NCI-H2227 treated with DMSO at 0.1 percent for 48 hours (cell line): ENCODE measurements at places on chromosomes 2 and 18.

DNA sequence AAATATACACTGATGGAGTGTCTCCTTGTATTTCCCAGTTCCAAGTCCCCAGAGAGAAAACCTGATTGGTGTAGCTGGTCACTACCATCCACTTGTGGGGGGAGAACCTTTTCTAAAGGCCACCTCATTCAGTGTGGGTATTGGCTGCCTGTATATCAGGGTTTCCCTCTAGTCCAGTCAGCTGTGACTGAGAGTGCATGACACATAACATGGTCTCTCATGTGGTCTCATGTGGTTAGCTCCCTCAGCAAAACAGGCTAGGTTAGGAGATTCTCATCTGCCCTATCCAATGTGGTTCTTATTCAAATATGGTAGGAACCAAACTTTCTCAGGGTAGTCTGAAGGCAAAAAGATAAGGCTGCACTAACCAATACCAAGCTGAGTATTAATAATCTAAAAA is 4.1 kb upstream of the GORASP2 start:
- no peak for DNase-seq

- DNase-seq: no peak
These were observed 116.2 kb downstream of the ADCYAP1 start for GRCh38 chr18:1020731-1021344.

GRCh38 chr2:189698020-189698887 is 23.8 kb downstream of the ANKAR start:
- peak; percentile 69 for DNase-seq

DNA sequence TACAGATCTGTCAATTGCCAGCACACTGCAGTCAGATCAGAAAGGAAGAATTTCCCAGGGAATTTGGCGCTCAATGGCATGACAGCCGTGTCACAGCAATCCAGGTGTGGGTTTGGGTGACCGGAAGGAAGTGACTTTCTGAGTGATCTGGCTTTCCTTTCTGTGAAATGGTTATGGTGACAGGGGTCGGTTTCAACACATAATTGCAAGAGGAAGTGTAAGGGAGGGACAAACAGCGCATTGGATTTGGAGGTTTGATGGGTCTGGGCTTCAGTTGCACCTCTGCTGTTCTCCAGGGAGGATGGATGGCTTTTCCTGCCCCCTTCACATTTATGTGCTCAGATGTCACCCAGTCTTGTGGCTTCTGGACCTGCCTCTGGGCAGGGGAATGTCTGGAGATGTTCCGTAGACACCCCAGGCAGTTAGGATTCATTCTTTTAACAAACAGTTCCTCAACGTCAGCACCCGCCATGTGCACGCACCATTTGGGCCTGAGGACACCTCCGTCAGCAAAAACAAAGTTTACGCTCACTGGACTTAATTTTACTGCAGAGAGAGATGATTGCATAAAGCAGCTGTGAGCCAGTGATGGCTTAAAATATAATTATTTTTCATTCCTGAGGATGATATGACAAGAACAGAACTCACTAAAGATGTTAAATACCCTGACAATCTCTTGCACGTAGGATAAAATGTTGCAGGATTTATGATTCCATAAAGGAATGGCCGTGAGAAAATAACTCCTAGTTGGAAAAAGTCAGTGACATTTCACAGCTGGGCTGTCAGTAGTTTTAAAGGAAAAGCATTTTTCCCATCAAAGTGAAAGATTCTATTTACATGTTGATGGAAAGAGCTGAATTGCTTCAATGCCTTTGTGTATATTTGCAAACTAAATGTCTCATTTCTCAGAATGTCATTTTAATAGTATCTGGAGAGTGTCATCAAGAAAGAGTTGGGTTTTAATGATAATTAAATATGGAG is 36.9 kb downstream of the MBP start:
- DNase-seq: no peak

GRCh38 chr2:143422681-143423080 is 293.5 kb downstream of the ARHGAP15 start:
- DNase-seq: no peak

DNA sequence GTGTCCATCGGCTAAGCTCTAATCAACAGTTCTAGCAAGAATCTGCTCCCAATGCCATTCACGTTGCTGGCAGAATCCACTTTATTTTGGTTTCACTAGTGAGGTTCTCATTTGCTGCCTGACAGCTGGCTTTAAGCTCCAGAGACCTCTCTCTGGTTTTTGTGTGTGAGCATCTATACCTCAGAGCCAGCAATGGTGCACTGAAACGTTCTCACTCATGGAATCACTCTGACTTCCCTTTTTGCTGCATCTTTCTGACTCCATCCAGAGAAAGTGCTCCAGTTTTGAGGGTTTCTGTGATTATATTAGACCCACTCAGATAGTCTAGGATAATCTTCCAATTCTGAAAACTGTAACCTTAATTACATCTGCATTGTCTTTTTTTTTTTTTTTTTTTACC is 596.6 kb downstream of the RNF144A start:
- DNase-seq: no peak

DNA sequence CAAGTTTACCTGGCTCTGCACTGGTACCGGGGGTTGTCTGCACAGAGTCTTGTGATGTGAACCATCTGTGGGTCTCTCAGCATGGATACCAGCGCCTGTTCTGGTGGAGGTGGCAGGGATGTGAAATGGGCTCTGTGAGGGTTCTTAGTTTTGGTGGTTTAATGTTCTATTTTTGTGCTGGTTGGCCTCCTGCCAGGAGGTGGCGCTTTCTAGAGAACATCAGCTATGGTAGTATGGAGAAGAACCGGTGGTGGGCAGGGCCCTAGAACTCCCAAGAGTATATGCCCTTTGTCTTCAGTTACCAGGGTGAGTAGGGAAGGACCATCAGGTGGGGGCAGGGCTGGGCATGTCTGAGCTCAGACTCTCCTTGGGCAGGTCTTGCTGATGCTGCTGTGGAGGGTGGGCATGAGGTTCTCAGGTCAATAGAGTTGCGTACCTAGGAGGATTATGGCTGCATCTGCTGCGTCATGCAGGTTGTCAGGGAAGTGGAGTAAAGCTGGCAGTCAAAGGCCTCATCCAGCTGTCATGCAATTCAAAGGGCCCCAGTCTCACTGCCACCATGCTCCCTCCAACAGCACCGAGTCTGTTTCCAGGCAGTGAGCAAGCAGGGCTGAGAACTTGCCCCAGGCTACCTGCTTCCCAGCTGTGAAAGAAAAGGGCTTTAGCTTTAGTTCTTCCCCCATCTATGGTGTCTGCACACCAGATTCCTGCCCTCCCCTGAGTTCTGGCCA is 278.0 kb downstream of the METTL4 start:
- no peak for DNase-seq

- no peak for DNase-seq
These were observed 234.6 kb downstream of the TCF4 start for GRCh38 chr18:55353391-55353790.

DNA sequence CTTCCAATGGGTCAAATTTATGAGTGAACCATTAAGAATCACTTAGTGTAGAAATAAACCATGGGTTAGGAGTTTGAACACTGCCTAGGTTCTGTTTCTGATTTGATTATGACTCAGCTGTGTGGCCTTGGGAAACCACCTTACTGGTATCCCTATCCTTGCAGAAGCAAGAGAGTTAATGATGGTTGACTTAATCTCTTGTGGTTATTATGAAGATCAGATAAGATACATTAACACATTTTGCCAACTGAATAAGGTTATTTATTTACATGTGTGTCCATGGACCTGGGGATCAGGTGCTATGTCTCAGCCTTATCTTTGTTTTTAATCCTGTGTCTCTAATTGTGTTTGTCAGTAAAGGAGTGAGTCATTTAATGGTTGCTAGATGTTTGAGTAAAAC is 5.4 kb upstream of the KCNJ13 start:
- DNase-seq: no peak

DNA sequence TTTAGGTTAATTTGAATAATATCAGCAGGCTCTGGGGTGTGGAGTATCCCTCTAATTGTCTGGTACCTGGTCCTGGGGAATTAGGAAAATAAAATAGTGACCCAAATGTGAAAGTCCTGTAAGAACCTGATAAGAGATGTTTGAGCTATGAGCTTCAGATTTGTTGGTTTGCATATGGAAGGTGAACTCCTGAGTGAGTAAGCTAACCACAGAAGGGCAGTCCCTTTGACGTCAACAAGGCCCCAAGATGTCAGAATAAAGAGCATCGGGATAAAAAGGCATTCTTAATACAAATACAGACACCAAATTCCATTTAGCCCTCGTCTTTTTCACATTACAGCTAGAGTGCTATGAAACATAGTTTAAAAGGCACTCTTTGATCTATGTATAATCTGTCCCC is 1366.3 kb upstream of the TMEFF2 start:
- DNase-seq: no peak

GRCh38 chr18:32759611-32760167 is 13.1 kb downstream of the KLHL14 start:
- DNase-seq: no peak

DNA sequence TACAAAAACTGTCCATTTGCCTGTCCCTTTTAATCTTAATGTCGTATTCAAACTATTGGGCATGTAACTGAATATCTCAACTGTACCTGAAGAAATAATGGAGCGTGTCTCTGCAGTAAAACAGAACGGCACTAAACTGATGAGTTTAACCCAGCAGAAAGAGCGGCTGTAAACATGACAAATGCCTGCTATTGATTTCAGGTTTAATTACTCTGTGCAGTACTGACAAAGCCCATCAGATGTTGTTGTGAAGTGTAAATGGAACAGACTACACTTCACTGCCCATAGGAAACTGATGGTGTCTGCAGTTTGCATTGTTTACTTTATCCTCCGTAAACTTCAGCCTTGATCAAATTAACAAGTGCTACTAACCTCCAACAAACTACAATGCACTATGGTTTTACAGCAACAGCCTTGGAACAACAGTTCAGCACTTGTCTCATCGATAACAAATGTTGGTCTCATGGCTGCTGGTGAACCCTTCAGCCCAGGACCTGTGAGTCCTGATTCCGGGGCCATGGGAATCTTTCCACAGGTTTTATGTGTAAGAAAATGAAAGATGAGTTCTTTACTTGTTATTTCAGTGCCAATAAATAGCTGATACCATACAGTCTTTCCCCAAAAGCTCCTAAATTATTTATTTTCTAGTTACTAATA is 316.5 kb downstream of the CCDC178 start:
- DNase-seq: no peak
